Stimulated activated CD8-positive, alpha-beta memory T cell treated with anti-CD3 and anti-CD28 coated beads, Interleukin-12 subunit alpha, Interleukin-12 subunit beta, amount 100 ng/mL, for 4 hours (primary cell): ENCODE measurements at places on chromosomes 16 and 17.

DNA sequence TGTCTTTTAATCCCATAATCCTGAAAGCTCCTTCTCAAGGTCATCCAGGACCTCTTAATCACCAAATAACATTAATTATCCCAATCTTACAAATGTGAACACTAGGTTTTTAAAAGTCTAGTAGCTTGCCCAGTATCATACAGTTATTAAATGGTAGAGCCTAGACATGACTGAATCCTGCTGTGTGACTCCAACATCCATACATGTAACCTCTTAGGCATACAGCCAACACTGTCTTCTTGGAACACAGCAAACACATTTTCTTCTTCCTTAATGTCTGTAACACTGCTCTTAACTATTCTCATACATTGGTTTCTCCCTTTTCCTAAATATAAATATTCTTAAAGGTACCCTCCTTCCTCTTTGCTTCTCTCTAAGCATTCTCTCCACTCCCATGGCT is 13.7 kb downstream of the BRIP1 start:
- DNase-seq: no peak

- no peak for DNase-seq
These were observed 50.6 kb downstream of the SPECC1 start for GRCh38 chr17:20059728-20060188.

DNA sequence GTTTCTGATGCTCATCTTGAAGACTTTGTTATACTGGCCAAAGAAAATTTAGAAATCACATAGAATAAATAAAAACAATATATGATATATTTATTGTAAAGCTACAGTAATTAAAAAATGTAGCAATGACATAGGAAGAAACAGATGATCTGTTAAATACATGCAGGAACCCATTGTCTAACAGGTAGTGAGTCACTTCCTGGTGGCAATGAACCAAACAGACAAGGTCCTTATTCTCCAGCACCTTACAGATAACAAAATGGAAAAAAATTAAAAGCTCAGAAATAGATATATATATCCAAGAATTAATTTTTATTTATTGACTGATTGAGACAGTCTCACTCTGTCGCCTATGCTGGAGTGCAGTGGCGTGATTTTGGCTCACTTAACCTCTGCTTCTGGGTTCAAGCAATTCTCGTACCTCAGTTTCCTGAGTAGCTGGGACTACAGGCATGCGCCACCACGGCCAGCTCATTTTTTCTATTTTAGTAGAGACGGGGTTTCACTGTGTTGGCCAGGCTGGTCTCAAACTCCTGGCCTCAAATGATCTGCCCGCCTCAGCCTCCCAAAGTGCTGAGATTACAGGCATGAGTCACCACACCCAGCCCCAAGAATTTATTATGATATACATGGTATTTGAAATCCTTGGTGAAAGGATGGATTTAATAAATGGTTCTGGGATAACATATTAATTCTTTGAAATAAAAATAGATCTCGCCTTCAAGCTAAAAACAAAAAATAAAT is 7.5 kb downstream of the NETO2 start:
- DNase-seq: no peak

DNA sequence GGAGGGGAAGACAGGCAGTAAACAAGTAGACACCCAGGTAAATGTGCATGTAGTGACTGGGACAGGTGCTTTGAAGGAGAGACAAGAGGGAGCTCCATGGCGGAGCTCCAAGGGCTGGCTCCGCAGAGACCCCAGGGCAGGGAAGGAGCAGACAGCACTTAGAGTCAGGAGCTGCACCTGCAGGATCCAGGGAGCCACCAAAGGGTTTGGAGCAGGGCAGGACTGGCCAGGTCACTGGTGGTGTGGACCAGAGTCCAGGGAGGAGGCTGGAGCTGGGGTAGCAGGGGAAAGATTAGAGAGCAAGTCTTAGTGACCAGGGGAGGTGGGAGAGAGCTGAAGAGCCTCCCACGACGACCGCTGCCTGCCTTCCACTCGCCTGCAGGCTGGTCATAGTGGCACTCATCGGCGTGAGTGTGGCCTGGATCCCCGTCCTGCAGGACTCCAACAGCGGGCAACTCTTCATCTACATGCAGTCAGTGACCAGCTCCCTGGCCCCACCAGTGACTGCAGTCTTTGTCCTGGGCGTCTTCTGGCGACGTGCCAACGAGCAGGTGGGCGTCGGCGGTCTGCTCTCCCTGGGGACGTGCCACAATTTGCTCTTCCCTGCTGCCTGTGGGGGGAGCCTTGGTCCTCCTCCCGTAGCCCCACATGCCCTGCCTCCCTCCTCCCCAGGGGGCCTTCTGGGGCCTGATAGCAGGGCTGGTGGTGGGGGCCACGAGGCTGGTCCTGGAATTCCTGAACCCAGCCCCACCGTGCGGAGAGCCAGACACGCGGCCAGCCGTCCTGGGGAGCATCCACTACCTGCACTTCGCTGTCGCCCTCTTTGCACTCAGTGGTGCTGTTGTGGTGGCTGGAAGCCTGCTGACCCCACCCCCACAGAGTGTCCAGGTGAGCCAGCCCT is 14.7 kb upstream of the FAM83G start:
- no peak for DNase-seq
